Ovary (tissue), 10 donors: ENCODE measurements at places on chromosomes 7 and 10. TPM values are rescaled to one million over a fixed set of nuclear protein-coding genes. Genes with fewer than 3 reads are reported as not detected.

The ASB4 gene
- polyA plus RNA-seq = 0.23 TPM

The ZYX gene
- 91.8 TPM for polyA plus RNA-seq

The GPR22 gene
- not detected for polyA plus RNA-seq

The NUB1 gene
- polyA plus RNA-seq = 162 TPM

The PDAP1 gene
- 81.5 TPM for polyA plus RNA-seq

The DDX50 gene
- polyA plus RNA-seq = 36.5 TPM

- H3K27me3 ChIP-seq = no peaks in the 10 kb centered on the region
- H3K4me1 ChIP-seq = peaks cover 11% of the 10 kb centered on the region
- DNase-seq = peak; percentile 17
- no peak overlapping the region for H3K4me3 ChIP-seq
- H3K27ac ChIP-seq = no peak overlapping the region
Observed at GRCh38 chr7:2017481-2017891, 215.3 kb downstream of the MAD1L1 start.

GRCh38 chr7:46755120-46756034 is 826.5 kb downstream of the TNS3 start:
- no peak overlapping the region for H3K4me3 ChIP-seq
- H3K4me1 ChIP-seq = no peaks in the 10 kb centered on the region
- no peaks in the 10 kb centered on the region for H3K36me3 ChIP-seq
- no peaks in the 10 kb centered on the region for H3K27me3 ChIP-seq

GRCh38 chr10:86971232-86971991 is 3.1 kb downstream of the ADIRF start:
- H3K36me3 ChIP-seq = no peaks in the 10 kb centered on the region
- no peaks in the 10 kb centered on the region for H3K27me3 ChIP-seq
- H3K4me3 ChIP-seq = peak overlapping the region; percentile 71
- peak overlapping the region; percentile 97 for H3K27ac ChIP-seq

- peaks cover 9% of the 10 kb centered on the region for H3K4me1 ChIP-seq
- H3K4me3 ChIP-seq = peak overlapping the region; percentile 65
- no peak for DNase-seq
- no peak overlapping the region for H3K27ac ChIP-seq
Observed at GRCh38 chr7:29987811-29988317, 1.7 kb downstream of the SCRN1 start.

GRCh38 chr10:22534849-22535604 is 179.4 kb downstream of the PIP4K2A start:
- no peak overlapping the region for H3K27ac ChIP-seq
- H3K36me3 ChIP-seq = no peaks in the 10 kb centered on the region
- H3K27me3 ChIP-seq = no peaks in the 10 kb centered on the region
- no peak overlapping the region for H3K4me3 ChIP-seq

DNA sequence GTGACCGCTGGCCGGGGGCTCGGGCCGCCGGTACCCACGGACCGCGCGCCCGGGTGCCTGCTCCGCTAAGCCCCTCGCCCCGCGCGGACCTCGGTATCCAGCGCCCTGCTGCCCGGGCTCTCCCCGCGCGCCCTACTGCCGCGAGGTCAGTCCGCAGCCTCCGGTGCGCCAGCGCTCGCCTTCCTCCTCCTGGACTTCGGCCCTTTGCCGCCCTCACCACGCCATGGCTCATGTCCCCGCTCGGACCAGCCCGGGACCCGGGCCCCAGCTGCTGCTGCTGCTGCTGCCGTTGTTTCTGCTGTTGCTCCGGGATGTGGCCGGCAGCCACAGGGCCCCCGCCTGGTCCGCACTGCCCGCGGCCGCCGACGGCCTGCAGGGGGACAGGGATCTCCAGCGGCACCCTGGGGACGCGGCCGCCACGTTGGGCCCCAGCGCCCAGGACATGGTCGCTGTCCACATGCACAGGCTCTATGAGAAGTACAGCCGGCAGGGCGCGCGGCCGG is 483 bp downstream of the GDF10 start:
- peaks cover 3% of the 10 kb centered on the region for H3K4me1 ChIP-seq
- no peak for DNase-seq
- H3K27me3 ChIP-seq = no peaks in the 10 kb centered on the region
- H3K27ac ChIP-seq = no peak overlapping the region
- no peaks in the 10 kb centered on the region for H3K36me3 ChIP-seq

- no peaks in the 10 kb centered on the region for H3K4me1 ChIP-seq
- no peaks in the 10 kb centered on the region for H3K36me3 ChIP-seq
- H3K27me3 ChIP-seq = no peaks in the 10 kb centered on the region
- no peak overlapping the region for H3K27ac ChIP-seq
- no peak overlapping the region for H3K4me3 ChIP-seq
Observed at GRCh38 chr7:84107259-84107658, 87.3 kb downstream of the SEMA3A start.

DNA sequence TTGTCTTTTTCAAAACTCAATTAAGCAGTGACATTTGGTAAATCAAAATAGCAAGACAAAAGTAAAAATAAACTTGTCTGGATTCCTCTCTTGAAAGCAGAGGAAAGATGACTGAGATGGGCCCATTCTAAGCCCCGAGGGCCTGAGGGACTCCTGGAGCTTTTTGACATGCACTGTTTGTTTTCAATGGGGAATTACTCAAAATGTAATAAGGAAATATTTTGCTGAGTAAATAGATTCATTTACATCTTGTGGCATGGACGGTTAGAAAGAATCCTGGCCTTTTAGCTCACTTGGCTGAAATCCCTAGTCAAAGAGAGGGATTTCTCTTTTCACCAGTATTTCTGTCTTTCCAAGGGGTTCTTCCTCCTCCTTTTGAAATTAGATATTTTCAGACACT is 108.0 kb downstream of the MKX start:
- no peak overlapping the region for H3K4me3 ChIP-seq
- no peak overlapping the region for H3K27ac ChIP-seq
- H3K4me1 ChIP-seq = no peaks in the 10 kb centered on the region
- no peaks in the 10 kb centered on the region for H3K36me3 ChIP-seq

DNA sequence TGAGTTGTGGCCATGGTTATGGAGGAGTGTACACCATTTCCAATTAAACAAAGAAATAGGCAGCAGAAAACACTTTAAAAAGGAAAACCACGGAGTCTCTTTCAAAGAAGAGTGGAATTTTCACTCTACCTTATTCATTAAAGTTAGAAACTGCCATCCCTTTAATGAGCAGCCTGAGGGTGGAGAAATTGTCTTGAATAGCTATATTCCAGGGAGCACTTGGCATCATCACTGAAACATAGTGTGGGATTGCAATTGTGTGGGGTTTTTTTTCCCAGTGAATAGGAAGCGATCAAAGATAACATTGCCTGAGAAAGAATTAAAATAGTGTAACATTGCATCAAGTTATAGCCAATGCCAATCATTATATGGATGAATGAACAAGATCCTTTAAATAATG is 191.6 kb downstream of the TEX36 start:
- H3K27me3 ChIP-seq = no peaks in the 10 kb centered on the region
- H3K36me3 ChIP-seq = no peaks in the 10 kb centered on the region
- no peak for DNase-seq
- no peaks in the 10 kb centered on the region for H3K4me1 ChIP-seq

DNA sequence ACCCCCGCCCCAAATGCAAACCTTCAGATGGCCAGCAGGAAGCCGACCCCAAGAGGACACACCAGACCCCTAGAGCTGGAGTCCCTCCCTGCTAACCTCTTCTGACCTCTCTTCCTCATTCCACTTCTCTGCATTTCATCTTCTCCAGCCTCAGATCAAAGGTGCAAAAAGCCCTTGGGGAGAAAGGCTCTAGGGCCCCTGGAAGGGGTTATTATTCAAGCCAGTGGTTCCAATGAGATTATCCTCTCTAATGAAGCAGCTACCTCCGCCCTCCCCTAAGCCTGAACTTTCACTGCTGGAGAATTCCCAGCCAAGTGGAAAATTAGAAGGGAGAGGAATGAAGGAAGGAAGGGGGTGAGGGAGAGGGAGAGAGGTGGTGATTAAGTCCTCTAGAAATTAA is 343.9 kb downstream of the PLXNA4 start:
- H3K27ac ChIP-seq = no peak overlapping the region
- H3K27me3 ChIP-seq = no peaks in the 10 kb centered on the region
- H3K36me3 ChIP-seq = no peaks in the 10 kb centered on the region
- H3K4me1 ChIP-seq = no peaks in the 10 kb centered on the region
